ENCODE measurements at places on chromosomes 6 and 20.

GRCh38 chr20:32343439-32343838 lies 14.7 kb upstream of the ASXL1 start:
- no peak for DNase-seq

- no peak for DNase-seq
Observed at GRCh38 chr6:78984225-78984950, 93.7 kb downstream of the PHIP start.

DNA sequence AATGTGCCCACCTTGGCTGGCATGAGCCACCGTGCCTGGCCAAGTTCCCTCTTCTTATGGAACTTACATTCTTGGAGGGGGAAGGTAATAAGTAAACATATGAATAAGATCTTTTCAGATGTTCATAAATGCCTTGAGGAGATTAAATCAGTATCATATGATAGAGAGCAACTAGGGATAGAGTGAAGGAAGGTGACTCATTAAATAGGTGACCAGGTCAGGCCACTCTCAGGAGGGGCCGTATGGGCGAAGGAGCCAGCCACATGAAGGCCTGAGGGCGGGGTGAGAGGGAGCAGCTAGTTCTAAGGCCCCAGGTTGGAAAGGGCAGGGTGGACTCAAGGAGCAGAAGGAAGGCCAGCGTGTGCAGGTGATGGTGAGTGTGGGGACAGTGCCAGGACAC lies 91.1 kb downstream of the UST start:
- DNase-seq: no peak

DNA sequence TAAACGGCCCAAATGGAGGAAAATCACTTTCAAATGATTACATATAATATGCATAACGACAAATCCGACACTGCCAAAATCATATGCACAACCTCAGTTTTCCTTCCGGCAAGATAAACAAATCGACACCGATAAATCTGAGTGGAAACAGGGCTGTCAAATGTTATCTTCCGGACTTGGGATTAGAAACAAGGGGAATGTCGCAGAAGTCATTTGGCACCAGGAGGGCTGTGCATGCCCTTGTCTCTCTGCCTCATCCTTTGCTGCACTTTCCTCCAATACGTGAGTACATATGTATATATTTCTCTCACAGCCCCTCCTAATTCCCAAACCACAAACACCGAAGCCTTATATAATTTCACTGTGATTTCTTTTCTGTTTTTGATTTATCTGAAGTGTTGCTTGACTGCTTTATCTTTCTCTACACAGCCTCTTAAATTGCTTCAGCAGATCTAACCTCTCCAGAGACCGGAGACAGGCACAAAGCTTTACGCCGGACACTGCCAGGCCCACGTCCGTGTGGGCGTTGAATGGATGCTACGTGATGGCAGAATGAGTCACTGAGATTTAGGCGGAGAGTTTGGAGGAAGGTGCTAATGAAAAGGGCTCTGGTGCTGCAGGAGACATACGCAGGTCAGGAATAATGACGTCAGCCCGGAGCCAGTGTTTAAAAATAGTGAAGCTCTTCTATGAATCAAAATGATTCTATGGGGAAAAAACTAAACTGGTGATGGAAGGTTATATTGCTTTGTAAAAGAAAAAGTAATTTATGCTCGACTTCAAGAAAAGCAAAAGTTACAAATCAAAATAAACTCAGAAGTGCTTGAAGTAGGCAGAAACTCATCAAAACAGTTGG lies 21.0 kb upstream of the PRELID3B start:
- no peak for DNase-seq

GRCh38 chr20:35490736-35491181 lies 35.4 kb downstream of the CEP250 start:
- peak; percentile 38 for DNase-seq

- DNase-seq: no peak
Observed at GRCh38 chr6:73121421-73121993, 103.8 kb downstream of the KHDC1L start.

- DNase-seq: no peak
Observed at GRCh38 chr6:69392745-69393144, 404.1 kb downstream of the LMBRD1 start.

- DNase-seq: no peak
Observed at GRCh38 chr6:83185096-83185495, 8.0 kb downstream of the PGM3 start.

- no peak for DNase-seq
Observed at GRCh38 chr20:32534661-32535240, 50.4 kb downstream of the NOL4L start.

DNA sequence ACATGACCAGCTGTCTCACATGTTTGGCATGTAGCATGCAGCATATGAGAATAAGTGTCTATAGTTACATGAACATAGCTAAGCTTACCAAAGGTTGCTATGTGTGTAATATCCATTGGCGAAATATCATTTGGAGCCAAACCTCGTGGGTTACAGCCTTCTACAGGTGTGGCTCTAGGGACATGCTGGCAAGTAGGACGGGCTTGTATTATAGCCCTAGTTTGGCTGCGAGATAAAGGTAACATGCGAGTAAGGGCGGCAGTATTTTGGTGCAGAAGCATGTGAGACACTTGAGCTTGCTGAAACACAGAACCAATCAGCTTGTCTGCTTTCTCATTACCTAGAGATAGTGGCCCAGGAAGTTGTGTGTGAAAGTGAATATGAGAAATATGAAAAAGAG lies 6.5 kb upstream of the ABHD12 start:
- no peak for DNase-seq

GRCh38 chr6:128413291-128413690 lies 107.1 kb downstream of the PTPRK start:
- no peak for DNase-seq

DNA sequence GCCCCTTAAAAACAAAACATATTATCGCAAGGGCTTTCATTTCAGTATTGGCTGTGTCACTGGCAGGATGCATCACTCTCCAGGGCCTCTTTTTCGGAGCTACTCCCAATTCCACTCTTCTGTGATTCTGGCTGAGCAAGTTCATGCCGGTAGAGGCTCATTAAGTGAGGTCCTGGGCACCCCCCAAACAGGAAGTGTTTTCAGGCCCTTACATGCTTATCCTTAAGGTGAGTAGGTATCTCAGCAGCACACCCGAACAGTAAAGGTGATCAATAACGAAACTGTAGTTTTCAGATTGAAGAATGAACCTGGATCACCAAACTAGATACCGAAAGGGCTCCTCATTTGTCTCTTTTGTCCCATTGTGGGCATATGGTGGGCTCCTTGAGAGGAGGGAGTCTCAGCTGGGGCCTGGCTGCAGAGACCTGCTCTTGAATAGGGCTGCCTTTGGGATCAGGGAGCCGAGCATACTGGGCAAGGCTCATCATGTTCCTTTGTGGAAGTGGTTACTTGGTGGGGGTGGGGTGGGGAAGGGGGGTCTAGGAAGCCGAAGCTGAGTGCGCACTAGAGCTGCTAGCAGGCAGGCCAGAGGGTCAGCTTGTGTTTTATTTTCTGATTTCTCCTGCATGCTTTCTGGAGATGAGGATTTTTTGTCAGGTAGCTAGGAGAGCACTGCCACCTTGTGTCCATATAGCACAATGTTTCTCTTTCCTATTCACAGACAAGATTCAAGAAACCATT lies 65.2 kb downstream of the CDS2 start:
- no peak for DNase-seq

DNA sequence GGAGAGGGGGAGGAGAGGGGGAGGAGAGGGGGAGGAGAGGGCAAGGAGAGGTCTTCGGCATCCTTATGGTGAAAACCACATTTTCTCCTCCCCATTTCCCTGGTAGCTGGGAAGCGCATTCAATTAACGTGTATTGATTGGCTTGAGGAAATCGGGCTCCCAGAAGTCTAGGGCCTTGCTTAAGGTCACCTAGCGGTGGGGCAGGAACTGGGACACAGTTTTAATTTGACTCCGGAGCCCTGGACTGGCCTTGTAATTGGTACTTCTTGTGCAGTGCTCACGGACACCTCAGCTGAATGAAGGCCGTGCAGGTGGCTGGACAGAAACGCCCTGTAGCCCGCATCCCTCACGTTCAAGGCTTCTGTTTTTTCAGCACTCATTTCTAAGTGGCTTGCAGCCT lies 42.8 kb downstream of the CTCFL start:
- no peak for DNase-seq

DNA sequence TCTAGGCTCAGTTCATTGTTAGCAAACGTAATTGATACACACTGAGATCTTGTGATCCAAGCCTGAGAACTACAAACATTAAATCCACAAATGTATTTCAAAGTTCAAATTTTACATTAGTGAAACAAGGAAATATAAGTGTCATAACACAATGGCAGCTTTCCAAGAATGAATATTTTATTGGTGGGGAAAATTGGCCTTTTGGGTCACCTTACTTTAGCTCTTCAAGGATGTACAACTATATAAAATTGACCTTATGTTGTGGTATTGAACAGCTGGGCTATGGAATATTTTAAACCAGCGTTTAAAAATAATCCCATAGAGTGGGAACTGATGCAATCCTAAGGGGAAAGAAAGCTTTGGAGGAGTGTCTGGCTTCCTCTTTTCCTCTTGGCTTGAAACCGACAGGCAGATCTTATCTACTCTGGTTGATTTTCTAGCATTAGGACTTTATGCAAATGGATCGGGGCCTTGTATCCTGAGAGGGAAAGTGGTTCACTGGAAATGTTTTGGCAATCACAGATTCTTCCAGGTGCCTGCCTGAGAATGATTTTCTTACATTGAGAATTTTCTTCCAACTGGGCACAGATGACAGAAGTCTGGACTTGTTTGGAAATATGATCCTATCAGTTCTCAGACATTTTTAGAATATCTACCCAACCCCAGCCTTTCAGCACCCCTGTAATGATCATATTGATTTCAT lies 184.8 kb upstream of the ECI2 start:
- no peak for DNase-seq

GRCh38 chr6:111484633-111484930 lies 1.6 kb upstream of the REV3L start:
- DNase-seq: no peak

GRCh38 chr20:19431316-19431700 lies 218.9 kb downstream of the SLC24A3 start:
- DNase-seq: no peak

- no peak for DNase-seq
Observed at GRCh38 chr20:44405785-44406571, 50.5 kb downstream of the HNF4A start.

GRCh38 chr6:50527985-50528384 lies 185.3 kb upstream of the TFAP2D start:
- DNase-seq: no peak

DNA sequence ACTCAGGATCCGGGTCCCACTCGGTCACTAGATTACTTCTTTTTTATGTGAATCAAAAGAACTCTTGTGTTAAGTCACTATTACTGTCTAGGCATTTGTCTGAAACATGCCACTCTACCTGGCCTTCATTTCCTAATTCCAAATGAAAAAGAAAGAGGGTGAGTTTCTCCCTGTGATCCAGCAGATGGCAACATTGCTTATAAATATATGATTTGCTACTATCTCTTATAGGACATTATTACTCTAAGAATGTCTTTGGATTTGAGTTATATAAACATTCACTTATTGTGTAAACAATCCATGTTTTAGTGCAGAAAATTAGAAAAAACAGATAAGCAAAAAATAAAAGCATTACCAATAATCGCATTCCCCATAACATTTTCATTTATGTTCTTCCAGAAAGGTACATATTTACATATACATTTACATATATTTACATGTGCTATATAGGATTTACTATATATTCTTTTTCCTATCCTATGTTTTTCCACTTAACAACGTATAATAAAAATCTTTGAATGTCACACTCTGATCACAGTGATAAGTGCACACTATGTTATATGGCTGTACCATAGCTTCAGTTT lies 66.9 kb downstream of the FAXC start:
- DNase-seq: no peak

DNA sequence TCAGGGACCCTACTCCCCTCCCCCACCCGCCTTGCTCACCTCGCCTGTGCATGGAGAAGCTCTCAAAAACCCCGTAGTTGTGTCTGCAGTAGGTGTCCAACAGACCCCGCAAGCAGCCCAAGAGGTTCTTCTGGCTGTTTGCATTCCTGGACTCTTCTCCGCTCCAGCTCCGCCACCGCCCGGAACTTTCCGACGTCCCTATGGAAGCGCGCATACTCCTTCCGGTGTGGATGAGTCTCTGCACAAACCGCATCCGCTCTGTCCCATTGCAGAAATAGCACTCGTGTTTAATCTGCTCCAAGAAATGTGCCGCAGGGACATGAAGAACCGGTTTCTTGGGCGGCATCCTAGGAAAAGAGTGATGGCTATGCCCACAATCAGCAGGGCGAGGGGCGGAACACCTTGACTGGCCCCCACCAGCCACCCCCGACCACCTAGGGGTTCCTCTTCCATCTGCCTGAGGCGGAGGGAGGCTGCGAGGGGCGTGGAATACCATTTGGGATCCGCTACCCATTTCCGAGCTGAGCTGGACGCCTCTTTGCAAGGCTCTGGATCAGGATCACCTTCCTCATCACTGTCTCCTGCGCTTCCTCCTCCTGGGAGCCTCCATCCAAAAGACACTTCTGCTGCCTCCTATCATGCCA lies 20.2 kb downstream of the HLA-DRA start:
- no peak for DNase-seq

GRCh38 chr6:105753620-105754211 lies 332.4 kb upstream of the PRDM1 start:
- DNase-seq: no peak

- DNase-seq: no peak
Observed at GRCh38 chr6:37990762-37991525, 171.4 kb downstream of the ZFAND3 start.

- DNase-seq: no peak
Observed at GRCh38 chr6:19864285-19864684, 27.1 kb downstream of the ID4 start.

DNA sequence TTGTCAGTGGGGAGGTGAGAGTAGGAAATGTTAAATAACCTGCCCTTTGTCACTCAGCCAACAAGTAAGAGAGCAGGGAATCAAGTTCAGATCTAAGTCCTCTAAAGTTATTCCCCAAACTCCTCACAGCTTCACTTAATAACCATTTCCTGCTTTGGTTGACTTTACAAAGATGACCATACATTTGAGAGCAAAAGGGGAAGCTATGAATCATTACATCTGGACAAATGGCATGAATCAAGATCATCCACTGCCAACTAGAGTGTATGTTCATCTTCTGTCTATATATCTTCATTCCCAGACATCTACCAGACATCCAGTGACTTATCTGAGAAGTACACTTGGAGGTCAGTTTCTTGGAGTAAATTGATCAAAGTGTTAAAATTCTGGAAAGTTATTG lies 15.1 kb upstream of the HIVEP2 start:
- no peak for DNase-seq

Data from stimulated activated CD8-positive, alpha-beta memory T cell treated with anti-CD3 and anti-CD28 coated beads, Interleukin-7, amount 100 ng/mL, for 24 hours (primary cell).